ENCODE measurements at places on chromosomes 13 and 19.

- DNase-seq: no peak
These were observed 781.0 kb upstream of the ARGLU1 start for GRCh38 chr13:107348925-107349324.

DNA sequence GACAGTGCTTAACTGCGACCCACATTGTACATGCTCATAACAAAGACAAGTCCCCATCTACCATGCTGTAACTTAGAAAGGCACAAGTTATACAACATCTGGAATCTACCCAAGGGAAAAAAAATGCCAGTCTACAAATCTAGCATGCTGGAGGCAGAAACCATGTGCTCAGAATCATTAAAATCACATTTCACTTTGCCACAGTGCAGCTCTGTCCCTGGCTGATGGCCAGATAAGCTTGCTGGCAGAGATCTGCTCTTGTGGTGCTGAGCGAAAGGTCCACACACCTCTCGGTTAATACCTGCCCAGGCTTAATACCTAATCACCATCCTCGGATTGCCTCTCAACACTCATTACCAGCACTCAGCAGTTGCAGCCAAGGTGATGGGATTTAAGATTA, 74.1 kb upstream of the UQCRFS1 start:
- no peak for DNase-seq

DNA sequence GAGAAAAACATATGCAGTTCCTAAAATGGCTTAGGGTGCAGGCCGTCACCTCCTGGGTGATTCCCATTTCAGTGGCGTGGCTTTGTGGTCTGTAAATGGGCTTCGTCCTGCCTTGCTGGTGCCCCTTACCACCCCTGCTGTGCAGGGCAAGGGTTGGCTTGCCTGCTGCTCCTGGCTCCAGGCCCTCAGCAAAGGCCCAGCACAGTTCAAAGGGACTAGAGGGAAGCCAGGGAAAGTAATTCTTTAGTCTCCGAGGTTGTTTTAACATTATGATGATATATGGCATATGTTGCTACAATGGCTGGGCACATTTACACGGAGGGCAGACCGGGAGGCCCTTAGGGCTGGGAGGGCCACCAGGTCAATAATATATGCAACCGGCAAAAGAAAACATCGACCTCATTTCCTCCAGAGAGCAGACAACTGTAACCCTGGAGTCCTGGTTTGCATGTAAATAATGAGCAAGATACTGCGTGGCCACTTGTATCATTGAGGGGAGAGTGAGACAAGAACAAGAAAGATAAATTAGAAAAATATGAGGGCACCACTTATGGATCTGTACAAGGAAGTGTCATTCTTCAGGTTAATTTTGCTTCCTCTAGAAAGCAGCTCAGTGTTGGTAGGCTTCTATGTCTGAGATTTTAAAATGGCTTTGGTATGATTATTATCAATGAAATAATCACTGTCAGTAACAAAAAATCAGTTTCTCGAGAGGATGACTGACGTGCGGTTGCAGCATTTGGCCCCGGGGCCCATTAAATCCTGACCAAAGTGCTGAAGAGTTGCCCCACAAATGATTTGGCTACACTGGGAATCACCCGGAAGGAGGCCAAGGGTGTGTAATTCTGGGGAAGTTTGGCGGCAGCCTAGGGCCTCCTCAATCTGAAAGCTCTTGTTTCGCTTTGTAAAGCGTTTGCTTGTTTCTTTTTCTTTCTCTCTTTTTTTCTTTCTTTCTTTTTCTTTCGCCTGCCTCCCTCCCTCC, 32.8 kb upstream of the URI1 start:
- no peak for DNase-seq

DNA sequence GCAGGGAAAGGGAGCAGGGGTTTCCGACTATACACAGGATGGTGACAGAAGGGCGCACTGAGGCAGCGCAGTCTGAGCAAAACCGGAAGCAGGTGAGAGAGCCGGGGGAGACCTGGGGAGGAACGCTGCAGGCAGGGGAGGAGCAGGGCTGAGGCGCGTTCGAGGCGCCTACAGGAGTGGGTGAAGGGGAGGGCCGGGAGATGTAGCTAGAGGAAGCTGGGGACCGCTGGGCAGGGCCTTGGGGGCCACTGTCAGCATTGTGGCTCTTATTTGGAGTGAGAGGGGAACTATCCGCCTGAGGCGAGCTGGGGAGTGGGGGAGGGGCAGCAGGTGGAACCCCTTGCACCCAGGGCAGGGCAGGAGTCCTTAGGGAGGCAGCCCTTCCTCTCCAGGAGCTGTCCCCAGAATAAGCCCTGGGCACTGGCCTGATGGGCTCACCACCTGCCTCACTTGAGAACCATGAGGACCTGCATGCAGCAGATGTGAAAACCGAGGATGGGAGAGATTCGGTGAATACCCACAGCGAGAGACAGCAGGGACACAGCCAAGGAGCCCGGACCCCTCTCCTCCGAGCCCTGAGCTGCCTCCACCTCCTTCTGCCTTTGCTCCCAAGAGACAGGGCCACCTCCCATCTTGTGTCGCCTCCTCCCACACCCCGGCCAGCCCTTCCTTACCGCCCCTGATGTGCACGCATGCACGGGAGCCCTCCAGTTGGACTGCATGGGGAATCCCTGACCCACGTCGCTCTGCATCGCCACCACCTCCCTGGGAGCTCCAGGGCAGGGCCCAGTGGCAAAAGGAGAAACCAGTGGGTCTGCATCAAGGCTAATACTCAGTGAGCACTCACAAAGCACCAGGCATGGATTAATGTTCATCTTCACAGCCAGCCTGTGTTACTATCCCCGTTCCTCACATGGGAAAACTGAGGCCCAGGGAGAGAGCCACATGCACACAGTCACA, 10.3 kb downstream of the AKT2 start:
- DNase-seq: no peak

- DNase-seq: no peak
These were observed 26.0 kb upstream of the RBM26 start for GRCh38 chr13:79432086-79432485.

- DNase-seq: no peak
These were observed 15.4 kb upstream of the RAB20 start for GRCh38 chr13:110576736-110577476.

DNA sequence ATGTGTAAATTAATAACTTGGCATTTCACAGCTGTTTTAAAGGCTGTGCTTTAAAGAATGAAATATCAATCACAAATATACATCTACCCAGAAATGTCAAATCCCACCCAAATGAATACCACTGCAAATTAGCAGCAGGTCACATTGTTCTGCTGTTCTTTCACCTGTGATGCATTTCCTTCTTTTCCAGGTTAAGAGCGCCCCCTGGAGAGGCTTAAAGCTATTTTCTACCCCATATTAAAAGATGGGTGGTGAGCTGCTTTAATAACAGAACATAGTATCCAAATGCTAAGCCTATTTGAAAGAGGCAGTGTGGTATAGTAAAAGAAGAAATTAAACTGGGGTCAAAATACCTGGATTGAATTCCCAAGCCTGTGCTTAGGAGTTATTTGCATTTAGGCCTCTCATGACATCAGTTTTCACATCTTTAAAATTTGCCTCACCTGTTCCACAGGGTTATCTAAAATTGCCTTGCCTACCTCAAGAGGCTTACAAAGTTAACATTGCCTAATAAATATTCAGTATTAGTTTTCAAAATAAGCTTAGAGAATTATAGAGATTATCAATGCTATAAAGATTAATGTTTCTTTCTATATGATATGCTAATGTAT, 396.9 kb upstream of the SLITRK5 start:
- DNase-seq: no peak

- DNase-seq: no peak
These were observed 642.3 kb downstream of the TBC1D4 start for GRCh38 chr13:74839656-74840055.

DNA sequence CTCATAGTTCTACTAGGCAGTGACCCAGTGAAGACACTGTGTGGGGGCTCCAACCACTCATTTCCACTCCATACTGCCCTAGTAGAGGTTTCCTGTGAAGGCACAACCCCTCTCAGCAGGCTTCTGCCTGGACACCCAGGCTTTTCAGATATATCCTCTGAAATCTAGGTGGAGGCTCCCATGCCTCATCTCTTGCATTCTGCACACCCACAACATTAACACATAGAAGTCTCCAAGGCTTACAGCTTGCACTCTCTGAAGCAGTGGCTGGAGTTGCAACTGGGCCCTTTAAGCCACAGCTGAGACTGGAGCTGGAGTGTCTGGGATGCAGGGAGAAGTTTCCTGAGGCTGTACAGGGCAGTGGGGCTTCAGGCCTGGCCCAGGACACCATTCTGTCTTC, 347.7 kb upstream of the SPRY2 start:
- DNase-seq: no peak
